ENCODE measurements at places on chromosomes 13 and 19.

GRCh38 chr13:100300708-100301107 is 211.8 kb downstream of the PCCA start:
- DNase-seq: no peak

DNA sequence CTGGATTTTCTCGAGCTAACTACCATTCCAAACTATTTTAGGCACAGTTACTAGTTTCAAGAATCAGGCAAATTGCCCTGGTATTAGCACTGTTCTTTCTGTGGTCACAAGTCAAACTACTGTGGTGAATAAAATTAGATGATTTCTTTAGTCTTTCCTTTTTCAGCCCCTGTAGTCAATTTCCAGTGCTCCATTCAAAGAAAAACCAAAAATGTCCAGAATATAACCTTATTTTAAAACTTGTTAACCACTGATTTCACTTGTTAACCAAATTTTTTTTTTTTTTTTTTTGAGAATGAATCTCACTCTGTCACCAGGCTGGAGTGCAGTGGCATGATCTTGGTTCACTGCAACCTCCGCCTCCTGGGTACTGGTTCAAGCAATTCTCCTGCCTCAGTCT is 50.6 kb upstream of the USPL1 start:
- DNase-seq: no peak

DNA sequence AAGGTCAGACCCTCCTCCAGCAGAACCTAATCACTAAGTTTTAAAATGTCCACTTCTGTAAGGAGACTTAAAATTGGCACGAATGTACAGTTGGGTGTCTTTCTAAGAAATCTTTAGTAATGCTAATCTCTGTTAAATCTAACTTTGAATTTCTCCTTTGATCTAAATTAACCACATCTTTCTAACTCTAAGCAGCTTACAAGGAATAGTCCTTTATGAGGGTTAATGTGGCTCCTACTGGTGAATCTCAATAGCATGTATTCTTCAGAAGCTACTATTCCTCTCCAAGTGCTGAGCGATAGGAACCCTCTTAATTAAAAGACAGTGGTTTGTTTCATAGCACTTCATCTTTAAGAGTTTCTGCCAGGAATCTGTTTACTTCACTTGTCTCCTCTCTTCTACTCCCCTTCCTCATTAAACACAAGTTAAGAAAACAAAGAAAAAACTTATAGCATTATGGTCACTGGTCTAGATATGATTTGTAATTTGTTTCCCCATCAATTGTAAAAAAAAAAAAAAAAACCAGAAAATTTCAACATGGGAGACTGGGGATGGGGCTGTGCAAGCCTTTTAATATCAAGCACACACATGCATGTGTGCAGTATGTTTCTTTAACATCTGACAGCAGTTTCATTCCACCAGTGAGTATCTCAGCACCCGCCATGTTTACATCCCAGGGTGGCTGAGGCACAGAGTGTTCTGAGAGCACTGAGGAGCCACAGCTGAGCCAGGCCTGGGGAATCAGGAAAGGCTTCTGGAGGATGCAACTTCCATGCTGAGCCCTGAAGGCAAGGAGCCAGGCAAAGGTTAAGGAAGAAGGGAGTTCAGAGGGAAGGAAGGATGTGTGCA is 57.7 kb downstream of the ATP7B start:
- DNase-seq: no peak

DNA sequence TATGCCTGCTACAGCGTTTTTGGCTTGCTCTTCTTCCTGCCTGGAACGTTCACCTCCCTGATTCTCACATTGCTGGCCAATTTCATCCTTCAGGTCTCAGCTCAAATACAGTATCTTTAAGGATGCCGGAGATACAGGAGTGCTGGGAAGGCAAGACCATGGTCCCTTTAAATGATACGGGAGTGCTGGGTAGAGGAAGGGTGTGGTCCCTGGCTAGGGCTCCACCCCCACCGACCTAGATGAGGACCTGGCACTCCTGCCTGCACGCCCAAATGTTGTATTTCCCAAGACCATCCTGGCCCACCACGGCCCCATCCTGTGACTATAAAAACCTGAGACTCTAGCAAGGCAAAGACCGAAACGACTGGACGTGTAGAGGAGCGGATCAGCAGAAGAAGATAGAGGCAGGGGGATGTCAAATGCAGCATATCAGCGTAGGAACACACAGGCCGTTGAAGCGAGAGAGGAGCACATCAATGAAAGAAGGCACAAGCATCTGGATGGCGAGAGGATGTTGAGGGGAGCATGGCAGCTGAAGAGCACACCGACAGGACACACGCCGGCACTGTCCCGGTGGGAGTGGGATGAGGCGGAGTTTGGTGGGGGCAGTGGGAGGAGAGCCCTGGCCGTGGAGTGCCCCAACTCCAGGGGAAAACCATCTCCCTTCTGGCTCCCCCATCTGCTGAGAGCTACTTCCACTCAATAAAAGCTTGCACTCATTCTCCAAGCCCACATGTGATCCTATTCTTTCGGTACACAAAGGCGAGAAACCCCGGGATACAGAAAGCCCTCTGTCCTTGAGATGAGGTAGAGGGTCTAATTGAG is 74.0 kb downstream of the PCDH9 start:
- DNase-seq: no peak
